ENCODE measurements at places on chromosomes 4 and X.
A peak's percentile ranks its signal among the peaks of the same experiment; 100 is the strongest.

DNA sequence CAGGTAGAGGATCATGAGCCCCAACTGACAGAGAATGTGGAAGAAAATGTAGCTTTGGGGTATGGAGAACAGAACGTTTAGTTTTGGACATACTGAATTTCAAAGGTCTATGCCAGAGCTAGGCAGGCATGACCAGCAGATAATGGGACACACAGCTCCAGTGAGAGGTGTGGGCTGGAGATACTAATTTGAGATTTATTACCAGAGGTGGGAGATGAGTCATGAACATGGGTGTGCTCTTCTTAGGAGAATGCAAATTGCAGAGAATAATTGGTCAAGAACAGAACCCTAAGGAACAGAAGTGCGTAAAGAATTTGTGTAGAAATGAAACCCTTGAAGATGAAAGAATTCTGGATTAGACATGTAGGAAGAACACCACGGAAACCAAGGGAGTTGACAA is 125.2 kb downstream of the PACRGL start:
- no peak for DNase-seq

DNA sequence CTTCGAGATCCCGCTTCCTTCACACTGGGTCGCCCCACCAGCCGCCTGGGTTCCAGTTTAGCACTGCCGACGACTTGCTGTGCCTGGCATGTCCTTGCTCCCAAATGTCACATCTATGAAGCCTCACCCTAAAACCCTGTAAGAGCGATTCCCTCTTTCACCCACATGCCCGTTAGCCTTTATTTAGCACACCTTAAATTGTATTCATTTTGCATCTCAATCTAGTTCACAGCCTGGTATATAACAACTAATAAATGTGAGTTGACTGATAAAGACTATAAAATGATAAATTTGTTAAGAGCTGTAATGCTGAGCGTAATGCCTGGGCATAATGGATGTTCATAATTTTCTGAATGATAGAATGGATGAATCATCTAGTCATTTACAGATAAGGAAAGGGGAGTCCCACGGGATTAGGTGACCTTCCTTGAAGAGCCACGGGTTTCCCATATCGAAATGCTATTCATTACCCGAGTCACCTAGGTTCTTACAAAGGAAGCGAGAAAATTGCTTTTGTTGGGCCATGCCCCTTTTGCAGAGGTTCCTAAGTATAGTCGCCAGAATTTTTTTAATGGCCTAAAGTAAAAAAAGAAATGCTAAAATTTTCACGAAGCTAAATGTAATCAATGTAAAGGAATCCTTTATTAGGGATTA is 1.1 kb upstream of the AP1S2 start:
- no peak for DNase-seq

DNA sequence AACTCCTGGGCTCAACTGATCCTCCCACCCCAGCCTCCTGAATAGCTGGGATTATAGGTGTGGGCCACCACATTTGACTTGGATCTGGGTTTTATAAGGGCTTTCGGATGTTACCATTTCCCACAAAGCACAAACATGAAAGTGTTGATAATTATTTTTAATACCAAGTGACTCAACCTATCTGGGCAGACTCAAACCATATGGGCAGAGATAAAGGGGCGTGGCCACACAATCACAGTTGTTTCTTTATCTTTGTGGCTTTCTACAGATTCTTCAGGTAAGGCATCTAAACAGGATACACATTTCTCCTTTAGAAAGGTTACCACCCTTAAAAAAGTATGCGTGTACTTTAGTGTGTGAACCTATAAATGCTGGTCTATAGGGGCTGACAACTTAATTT is 122.5 kb downstream of the ZNF827 start:
- DNase-seq: no peak

GRCh38 chrX:17769701-17770269 is 32.5 kb downstream of the SCML1 start:
- no peak for DNase-seq

- no peak for DNase-seq
Observed at GRCh38 chr4:174420316-174420715, 102.0 kb downstream of the HPGD start.

- DNase-seq: peak; percentile 42
Observed at GRCh38 chrX:10189317-10190268, 32.8 kb downstream of the CLCN4 start.

- DNase-seq: no peak
Observed at GRCh38 chrX:150099316-150099715, 161.0 kb upstream of the EOLA2 start.

- DNase-seq: peak; percentile 1
Observed at GRCh38 chrX:67574696-67575095, 30.9 kb downstream of the AR start.

GRCh38 chr4:110589297-110589696 is 33.6 kb downstream of the PITX2 start:
- DNase-seq: no peak

Data from COLO829 (cell line).